ENCODE measurements at places on chromosomes 4 and X. TPM values are rescaled to one million over a fixed set of nuclear protein-coding genes. Genes with fewer than 3 reads are reported as not detected.

DNA sequence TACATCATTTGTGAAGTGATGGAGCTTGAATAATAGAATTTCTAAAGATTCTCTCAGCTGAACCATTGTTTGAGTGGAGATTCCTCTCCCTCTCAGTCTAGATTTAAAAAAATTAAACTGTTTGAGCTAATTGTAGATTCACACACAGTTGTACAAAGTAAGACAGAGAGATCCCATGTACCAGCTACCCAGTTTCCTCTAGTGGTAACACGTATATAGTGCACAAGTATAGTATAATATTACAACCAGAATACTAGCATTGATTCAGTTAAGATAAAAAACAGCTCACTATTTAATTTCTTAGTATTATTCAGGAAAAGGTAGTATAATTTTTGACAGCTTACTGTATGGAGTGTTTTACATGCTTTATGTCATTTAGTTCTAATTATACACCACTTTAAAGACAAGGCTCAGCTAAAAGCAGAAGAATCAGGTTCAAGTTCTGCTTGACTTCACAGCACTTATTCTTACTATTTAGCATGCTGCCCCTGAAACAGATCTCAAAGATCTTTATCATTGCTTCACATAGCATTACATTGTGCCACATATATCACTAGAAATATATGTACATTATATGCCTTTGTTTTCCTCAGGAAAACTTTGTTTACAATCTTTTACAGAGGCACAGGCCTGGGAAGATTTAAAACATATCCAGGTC, 136.1 kb downstream of the SNCA start:
- no peak for DNase-seq

The CCKAR gene
- total RNA-seq, result not detected

DNA sequence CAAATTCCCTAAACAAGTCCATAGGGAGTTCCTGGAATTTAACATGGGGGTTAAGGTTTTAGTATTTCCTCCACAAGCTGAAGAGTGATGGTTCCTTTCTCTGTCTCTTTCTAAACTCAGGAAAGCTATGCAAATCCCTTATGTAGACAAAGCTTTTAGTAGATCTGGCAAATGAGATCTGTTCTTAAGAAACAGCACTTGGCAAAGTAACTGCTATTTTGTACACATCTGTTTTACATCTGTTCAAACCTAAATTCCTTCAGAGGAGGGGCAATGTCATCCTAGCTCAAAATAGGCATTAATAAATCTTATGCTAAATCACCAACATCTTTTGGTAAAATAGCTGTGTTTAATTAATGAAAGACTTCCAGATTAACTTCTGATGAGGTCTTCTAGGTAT, 137.8 kb upstream of the TBC1D9 start:
- no peak for DNase-seq

DNA sequence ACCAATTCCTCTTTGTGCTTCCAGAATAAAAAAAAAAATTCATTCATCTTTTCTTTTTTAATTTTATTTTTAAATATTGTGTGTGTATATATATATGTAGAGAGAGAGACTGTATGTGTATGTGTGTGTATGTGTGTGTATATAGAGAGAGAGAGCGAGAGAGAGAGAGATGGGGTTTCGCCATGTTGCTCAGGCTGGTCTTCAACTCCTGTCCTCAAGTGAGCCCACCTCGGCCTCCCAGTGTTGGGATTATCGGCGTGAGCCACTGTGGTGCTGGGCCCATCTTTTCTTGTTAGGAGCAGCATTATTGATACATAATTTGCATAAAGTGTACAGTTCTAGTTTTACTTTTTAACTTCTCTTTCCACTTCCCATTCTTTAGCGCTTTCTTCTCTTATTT, 33.6 kb downstream of the KDM6A start:
- DNase-seq, result no peak

The FUNDC2 gene
- 46.5 TPM for total RNA-seq

GRCh38 chr4:21778702-21779101, 169.9 kb downstream of the KCNIP4 start:
- no peak for DNase-seq

- peak; percentile 80 for DNase-seq
Measured at GRCh38 chr4:108166038-108166437, 2.7 kb downstream of the LEF1 start.

- DNase-seq, result no peak
Measured at GRCh38 chr4:86895692-86896488, 3.7 kb upstream of the C4orf36 start.

GRCh38 chr4:169079942-169080827, 70.1 kb upstream of the CBR4 start:
- no peak for DNase-seq

- no peak for DNase-seq
Measured at GRCh38 chr4:148200960-148201359, 241.3 kb downstream of the NR3C2 start.

The CAPN6 gene
- total RNA-seq, result not detected

DNA sequence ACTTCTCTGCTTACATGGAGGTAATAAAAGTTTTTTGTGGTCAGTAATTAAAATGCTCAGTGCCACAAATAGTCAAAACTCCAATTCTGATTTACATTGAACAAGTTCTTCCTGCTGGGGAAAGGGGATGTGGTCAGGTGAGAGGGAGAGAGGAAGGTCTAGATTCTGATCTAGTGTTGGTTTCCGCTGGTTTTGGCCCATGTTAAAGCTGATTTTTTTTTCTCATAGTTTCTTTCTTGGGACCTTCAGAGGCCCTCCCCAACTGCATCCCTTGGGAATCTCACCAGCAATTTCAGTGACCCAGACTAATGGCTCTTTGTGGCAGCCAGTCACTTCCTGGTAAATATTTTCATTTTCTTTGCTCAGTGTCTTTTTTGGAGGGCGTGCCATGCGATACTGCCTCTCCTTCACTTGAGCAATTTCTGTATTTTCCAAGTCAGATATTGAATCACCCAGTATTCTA, 332.7 kb downstream of the RAPGEF2 start:
- no peak for DNase-seq

- no peak for DNase-seq
Measured at GRCh38 chr4:2869659-2870058, 26.0 kb downstream of the ADD1 start.

DNA sequence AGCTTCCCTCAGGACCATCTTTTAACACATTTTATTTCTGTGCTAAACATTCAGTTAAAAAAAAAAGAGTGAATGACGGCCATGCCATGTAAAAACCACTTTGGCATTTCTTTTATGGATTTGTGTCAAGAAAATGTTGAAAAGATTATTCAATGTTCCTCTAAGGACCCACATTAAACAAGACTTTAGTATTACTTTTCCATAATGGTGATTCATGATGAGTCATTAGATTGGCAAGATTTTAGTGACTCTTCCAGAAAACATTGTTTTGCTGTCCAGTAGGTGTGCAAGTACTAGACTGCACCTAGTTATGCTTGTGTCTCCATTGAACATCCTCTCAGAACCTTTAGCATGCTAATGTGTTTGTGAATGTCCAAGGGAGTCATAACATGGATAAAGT, 748.6 kb downstream of the STPG2 start:
- no peak for DNase-seq

The MAGEB17 gene
- total RNA-seq, result not detected

- DNase-seq, result no peak
Measured at GRCh38 chr4:78299565-78299972, 242.4 kb downstream of the FRAS1 start.

GRCh38 chrX:19624739-19625138, 109.4 kb upstream of the MAP3K15 start:
- no peak for DNase-seq

DNA sequence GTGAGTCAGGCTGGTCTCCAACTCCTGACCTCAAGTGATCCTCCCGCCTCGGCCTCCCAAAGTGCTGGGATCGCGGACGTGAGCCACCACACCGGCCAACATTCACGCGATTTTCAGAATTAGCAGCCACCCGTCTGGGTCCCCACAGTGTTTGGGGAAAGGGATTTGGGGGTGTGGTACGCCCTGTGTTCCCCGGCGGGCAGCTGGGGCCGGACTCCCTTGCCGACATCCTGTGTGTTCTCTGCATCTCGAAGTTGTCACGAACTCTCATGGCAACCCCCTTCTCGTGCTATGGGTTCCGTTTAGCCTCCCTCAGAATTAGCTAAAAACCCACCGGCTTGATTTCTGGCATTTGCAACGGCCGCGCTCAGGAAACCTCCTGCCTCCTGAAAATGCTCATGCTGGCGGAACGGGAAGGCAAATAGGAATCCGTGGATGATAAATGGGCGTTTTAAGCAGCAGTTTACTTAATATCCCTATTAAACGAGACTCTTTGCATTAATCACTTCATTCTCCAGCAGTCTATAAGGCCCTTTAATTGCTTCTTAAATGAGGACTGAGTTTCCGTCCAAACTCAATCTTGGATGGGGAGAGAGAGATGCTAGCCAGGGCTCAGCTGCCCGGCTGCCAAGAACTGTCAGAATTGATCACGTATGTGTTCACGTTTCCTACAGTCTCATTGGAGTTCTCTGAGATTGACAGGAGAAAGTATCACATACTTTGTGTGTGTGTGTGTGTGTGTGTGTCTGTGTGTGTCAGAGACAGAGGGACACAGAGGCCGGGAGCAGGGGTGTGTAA, 78.9 kb upstream of the PPP2R3B start:
- no peak for DNase-seq

- no peak for DNase-seq
Measured at GRCh38 chr4:3036131-3036952, 38.0 kb downstream of the HTT-AS start.

The DNAAF6 gene
- not detected for total RNA-seq

DNA sequence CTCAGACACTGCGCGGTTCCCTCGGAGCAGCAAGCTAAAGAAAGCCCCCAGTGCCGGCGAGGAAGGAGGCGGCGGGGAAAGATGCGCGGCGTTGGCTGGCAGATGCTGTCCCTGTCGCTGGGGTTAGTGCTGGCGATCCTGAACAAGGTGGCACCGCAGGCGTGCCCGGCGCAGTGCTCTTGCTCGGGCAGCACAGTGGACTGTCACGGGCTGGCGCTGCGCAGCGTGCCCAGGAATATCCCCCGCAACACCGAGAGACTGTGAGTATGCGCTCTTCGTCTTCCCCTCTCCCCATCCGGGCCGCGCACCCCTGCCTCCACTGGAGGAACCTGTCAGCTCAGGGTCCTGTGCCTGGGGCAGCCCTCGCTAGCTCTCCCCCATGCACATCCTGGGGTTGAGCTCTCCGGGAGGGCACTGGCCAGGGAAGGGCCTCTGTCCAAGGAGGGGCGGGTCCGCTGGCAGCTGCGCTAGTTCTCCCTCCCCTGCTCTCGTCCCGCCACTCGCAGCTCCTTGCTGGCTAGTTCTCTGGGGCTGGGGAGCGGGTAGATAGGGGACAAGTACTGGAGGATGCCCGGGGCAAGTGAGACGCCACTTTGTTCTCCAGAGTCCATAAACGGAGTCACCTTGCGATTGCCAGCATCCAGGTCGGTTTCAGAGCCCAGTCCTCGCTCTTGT, 2.2 kb downstream of the SLIT2 start:
- no peak for DNase-seq

DNA sequence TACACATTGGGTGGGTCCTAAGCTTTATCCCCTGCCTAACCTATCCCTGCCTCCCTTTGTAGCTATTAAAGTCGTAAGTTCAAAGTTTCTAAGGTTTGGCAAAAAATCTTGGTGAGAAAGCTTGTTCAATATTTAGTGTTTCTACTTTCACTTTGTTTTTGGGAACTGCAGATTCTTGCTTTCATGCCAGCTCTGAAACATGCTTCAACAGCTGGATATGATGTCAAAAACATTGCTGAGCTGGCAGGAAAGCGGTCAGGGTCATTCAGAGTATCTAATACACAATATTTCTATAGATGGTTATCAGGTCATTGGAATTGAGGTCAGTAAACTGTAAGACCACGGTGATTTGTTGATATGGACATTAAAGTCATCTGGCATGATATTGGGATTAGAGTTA, 19.7 kb downstream of the CENPI start:
- no peak for DNase-seq

The POF1B gene
- total RNA-seq, result not detected

DNA sequence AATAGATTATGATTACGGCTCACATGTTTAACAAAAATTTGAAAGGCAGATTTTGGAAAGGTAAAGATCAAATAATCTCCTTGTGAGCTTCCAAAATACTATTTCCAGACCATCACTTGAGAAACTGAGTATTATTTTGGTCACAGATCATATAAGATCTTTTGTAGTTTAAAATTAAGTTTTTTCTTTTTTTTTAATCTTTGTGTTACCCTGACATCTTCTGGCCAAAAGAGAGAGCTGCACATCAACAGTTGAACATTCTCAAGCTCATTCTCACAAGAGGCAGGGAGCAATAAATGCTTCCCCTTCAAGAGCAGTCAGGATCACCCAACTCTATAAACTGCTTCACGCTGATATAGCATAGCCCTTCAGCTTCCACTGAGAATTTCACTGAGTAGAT, 15.9 kb downstream of the TMEM192 start:
- DNase-seq, result no peak

DNA sequence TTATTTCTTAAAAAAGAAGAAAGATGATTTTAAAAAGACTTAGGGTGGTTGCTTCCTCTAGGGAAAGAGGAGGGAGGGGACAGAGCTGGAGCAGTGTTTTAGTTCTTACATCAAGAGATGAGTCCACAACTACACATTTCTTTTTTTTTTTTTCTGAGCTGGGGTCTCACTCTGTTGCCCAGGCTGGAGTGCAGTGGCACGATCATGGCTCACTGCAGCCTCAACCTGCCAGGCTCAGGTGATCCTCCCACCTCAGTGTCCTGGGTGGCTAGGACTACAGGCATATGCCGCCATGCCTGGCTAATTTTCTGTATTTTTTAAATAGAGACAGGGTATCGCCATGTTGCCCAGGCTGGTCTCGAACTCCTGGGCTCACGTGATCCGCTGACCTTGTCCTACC, 17.2 kb downstream of the SH3KBP1 start:
- DNase-seq, result no peak

DNA sequence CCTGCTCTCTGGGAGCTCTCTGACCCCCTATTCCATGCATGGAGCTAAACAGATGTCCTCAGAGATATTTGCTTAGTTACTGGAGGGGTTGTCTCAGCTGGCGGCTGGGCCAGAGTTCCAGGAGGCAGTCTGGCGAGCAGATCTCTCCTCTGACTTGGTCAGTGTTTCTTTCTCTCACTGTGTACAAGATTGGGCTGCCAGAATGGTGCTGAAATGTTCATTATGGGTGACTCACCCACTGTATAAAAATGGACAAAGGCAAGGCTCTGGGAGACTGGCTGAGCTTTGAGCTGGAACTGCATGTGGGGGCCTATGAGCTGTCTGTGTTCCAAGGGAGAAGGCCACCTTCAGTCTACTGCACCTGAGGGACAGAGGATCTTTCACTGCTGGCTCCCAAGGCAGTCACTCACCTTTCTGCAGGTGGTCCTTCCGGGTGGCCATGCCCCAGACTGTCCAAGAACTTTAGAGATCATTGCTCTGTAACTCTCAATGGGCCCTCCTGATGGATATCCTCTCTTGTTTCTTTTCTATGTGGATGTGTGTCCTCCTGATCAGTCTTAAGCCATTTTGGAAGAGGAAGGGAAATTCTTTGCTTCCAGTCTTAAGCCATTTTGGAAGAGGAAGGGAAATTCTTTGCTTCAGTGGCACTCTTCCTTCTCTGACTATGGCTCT, 88.2 kb downstream of the CFAP299 start:
- no peak for DNase-seq
